ENCODE measurements at places on chromosomes 2 and 18.
A peak's percentile ranks its signal among the peaks of the same experiment; 100 is the strongest.

DNA sequence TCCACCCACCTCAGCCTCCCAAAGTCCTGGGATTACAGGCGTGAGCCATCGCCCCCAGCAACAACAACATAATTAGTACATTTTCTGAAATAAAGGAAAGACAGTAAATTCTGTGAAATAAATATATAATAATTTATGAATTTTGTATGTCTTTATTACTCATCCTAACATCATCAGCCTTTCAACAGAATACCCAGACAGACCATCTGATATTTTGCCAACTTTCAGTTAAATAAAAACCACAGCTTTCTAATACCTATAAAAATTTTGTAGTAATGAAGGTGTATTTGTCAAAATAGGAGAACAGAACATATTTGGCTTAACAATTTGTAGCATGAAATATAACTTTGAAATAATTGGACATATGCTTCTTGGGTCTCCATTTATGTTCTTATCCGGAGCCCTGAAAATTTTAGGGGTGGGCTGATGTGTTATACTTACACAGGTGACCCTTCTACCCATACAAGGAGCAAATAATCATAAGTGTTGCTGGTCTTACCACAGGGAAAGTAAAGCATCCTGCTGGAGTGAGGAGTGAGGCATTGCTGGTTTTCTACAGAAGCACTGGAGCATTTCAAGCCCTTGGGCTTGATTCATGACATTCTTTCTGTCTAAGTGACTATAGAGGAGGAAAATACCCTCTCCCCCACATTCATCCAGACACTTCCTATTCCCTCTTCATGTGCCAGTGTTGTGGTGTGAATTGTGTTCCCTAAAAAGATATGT lies 99.3 kb downstream of the SPOPL start:
- no peak for DNase-seq

- no peak for DNase-seq
These were observed 183.6 kb downstream of the THADA start for GRCh38 chr2:43412114-43412753.

DNA sequence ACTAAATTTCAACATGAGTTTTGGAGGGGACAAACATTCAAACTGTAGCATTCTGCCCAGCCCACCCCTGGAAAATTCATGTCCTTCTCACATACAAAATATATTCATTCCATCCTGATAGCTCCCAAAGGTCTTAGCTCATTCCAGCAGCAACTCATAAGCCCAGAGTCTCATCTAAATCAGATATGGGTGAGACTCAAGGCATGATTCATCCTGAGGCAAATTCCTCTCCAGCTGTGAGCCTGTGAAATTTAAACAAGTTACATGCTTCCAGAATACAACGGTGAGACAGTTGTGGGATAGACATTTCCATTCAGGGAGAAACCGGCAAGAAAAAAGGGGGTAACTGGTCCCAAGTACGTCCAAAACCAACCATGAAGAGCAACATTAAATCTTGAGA lies 43.5 kb upstream of the FAHD2A start:
- DNase-seq = no peak

DNA sequence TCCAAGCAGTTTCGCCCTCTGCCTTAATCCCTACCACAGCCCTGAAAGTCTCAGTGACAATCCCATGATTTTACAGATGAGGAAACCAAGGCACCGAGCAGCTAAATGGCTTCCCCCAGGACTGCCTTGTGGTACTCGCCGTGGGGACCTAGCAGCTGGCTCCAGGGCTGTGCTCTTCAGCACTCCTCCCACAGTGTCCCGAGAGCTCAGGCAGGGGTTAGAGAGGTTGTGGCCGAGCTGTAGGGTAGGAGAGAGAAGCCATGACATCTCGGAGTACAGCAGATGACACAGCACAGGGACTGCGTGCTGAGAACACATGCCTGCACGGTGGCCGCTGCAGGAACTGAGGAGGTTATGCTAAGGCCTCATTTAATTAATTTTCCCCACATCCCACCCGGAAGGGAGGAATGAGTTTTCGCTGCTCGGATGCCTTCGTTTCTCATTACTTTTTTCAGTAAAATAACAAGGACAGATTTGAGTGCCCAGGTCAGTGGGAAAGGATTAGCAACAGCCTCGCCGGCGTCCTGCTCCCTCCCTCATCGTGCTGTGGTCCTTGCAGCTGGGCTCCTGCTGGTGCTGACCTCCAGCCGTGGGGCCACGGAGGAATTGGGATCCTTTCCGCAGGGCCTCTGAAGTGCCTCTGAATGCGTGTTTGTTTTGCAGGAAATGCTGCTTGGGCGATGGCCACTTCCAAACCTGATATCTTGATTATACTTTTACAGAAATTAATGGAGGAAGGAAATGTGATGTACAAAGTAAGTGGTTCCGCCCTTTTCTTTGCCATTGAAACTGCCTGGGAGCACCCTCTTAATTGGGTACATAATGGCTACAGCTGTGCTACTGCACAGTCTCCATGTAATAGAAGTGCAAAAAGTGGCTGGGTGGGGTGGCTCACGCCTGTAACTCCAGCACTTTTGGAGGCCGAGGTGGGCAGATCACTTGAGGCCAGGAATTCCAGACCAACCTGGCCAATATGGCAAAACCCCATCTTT lies 61.2 kb downstream of the WDSUB1 start:
- DNase-seq = no peak

GRCh38 chr2:224751996-224752698 lies 36.0 kb upstream of the CCDC195 start:
- no peak for DNase-seq

DNA sequence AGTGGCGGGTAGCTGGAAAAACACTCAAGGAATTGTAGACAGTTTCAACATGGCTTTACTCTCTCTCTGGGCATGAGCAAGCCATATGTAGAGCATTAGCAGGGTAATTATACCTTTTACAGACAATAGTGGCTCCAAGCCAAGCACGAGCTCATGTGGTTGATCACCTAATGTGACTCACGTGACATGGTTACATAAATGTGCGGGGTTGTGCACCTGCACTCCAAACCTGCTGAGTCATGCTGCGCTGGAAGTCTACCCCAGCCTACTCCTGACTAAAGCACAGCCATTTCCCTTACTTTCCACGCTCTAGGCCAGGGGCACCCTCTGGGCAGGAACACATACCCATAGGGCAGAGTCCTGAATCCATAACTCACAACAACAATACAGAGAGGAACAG lies 232.8 kb downstream of the MBD5 start:
- no peak for DNase-seq

DNA sequence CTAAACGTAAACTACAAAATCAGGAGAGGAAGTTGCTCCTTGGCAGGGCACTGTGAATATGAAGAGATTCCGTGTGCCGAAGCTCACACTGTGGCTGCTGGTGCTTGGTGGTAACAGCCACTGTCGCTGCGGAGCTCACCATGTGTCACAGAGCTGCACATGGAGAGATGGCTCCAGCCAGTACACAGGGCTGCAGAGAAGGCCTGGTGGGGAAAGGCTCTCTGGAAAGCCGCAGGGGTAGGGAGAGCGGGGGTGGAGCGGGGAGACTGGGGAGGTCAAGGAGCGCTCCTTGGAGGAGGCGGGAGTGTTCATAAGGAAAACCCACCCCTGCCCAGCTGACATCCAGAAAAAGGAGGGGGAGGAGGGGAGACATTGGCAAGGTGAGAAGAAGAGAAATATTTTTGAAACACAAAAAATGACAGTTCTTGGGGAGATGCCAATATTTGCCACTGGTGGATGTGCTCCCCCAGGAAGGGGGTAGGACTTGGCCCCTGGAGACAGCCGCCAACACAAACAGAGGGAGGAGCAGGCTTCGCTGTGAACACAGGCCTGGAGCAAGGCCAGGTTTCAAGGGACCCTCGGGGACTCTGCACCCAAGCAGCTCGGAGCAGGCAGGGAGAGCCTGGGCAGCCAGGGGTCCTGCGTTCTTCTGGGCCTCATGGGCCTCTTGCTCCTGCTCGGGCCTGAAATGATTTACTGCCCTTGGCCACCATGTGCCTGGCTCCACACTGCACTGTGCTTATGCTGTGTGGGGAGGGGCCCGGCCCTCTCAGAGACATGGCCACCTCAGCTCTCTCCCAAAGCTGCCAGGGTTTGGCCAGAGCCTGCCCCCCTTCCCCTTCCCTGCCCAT lies 102.6 kb upstream of the GLI2 start:
- DNase-seq = no peak

GRCh38 chr2:96264086-96264485 lies 1.7 kb downstream of the TMEM127 start:
- no peak for DNase-seq

DNA sequence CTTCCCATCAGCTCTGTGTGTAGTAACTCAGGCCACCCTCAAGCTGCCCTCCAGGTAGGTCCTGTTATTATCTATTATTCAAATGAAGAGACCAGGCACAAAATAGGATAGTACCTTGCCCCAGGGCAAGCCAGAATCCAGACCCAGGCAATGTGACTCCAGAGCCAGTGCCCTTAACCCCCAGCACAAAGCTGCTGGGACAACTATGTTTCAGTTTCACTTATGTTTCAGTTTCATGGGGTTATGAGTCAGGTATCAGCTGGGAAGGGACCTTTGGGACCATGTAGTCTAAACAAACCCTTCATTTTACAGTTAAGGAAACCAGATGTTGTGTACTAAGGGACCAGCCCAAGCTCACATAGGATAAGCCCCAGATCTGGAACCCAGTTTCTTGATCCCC lies 10.0 kb downstream of the HK2 start:
- DNase-seq = no peak

DNA sequence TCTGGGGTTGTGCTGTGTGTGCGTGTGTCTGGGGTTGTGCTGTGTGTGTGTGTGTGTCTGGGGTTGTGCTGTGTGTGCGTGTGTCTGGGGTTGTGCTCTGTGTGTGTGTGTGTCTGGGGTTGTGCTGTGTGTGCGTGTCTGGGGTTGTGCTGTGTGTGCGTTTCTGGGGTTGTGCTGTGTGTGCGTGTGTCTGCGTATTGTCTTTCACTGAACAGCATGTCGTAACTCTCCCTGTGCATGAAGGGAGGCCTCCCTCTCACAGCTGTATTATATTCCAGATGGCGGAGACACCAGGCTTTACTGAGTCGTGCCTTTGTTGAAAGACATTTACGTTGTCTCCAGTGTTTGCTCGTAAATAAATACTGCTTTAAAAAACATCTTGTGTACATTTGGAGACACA lies 5.9 kb downstream of the ACKR3 start:
- no peak for DNase-seq

DNA sequence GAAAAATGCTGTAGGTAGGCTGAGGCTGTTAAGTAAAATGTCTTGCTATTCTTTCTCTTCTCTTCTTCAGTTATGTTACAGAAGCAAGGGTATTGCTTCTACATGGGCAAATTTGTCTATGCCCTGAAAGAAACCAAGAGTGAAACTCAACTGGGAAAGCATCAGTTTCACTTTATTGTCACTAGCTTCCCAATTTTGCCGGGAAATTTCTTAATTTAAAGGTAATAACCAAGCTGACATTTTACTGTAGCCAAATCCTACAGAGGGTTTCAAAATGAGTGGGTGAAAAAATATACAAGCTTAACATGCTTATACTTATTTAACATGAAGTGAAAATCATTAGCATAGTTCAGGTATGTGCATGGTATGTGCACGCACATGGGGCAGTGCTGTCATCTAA lies 3.2 kb downstream of the TANK start:
- no peak for DNase-seq

GRCh38 chr18:9285604-9286003 lies 49.0 kb upstream of the TWSG1 start:
- no peak for DNase-seq

GRCh38 chr2:226383461-226383860 lies 416.2 kb downstream of the IRS1 start:
- no peak for DNase-seq

DNA sequence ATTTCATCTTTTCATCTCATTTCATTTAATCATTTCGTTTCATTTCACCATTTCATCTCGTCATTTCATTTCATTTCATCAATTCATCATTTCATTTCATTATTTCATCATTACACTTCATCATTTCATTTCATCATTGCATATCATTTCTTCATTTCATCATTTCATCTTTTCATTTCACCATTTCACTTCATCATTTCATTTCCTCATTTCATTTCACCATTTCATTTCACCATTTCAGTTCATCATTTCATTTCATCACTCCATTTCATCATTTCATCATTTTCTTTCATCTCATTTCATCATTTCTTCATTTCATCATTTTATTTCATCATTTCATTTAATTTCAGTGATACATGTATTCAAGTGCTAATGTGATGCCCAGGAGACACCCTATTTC lies 127.1 kb downstream of the ANKRD30BL start:
- DNase-seq = no peak

- DNase-seq = no peak
These were observed 20.6 kb upstream of the ANKRD53 start for GRCh38 chr2:70957798-70958197.

DNA sequence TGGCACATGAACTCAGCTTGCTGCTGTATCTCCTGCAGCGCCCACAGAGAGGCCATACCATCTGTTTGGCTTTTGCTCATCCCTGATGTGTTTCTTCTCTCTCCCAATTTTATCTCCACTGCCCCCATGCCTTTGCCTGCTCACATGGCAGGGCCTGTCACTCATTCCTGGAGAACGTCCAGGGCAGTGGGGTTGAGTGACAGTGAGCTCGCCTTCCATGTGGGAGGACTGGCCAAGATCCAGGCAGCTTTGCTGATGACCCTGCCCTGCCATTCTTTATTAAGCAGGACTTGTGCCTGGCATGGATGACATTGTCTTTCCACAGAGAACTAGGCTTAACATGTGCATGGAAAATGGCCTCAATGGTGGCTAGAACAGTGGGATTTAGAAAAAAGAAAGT lies 230.5 kb upstream of the THSD7B start:
- peak; percentile 81 for DNase-seq

- DNase-seq = no peak
These were observed 1.1 kb upstream of the NYAP2 start for GRCh38 chr2:225398372-225398771.

DNA sequence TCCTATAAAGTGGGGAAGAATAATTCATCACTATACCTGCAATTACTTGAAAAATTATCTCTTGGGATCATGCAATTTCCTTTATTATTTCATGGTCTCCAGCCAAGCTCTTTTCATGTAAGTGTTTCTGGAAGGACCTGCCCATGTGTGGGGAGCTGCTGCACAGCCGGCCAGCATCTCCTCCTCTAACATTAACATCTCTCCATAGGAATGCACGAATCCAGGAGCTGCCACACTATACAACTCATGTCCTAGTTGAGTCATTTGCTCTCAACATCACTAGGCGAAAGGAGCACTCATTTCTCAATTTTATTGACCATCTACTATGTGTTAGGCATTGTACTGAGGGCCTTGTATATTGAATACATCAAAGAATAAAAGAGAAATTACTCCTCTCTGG lies 144.3 kb upstream of the ERBB4 start:
- no peak for DNase-seq

- DNase-seq = no peak
These were observed 180.8 kb downstream of the TCF4 start for GRCh38 chr18:55407191-55407590.

DNA sequence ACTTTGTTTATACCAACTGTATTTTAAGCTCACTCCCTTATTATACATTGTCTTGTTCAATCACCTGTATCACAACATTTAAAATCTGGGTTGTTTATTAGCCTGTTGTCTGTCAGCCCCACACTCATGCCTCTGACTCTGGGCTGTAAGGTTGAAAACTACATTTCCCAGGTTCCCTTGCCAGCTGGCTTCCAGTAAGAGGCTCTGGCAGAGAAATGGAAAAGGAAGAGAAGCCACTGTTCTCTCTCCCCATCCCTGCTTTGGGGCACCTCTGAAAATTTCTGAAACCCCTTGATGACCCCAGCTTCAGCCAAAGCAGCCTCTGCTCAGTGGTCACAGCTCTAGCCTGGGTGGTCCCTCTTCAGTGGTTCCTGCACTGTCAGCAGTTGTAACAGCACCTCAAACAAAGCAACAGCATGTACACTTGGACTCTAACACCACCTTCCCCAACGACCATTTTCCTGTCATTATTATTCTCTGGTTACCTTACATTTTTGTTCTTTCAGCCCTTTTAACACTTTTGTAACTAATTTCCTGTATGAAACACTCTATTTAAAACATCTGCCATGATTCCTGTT lies 108.9 kb upstream of the LGALSL start:
- no peak for DNase-seq

Measured in right cardiac atrium (tissue), 5 donors.